ENCODE measurements at places on chromosomes 7 and 10.

- DNase-seq: no peak
Observed at GRCh38 chr10:72009051-72009424, 44.8 kb downstream of the CHST3 start.

DNA sequence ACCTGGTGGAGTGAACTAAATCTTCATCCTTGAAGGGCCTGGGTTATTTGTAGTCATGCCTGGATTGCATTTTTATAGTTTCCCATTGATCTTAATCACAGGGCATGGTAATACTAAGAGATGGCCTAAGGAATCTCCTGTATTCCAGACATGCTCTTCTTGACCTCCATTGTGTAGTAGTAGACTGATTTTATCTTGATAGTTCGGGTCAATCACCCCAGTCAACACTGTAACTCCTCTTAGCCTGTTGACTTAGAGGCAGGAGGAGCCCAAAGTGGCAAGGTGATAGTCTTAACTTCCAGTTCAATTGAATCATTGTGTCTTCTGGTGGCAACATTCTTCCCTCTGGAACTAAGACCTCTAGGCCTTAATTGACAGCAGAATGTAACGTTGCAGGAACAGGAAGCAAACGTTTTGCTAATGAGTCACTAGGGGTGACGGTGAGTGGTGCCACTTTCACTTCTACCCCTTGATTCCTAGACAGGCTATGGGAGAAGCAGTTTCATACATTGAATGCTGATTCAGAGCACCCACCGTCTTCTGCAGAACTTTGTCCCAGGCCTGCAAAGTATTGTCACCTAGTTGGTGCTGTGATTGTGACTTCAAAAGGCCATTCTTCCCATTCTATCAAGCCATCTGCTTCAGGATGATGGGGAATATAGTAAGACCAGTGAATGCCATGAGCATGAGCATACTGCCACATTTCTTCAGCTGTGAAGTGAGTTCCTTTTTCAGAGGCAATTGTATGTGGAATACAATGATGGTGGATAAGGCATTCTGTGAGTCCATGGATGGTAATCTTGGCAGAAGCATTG is 24.0 kb upstream of the PAPSS2 start:
- no peak for DNase-seq

DNA sequence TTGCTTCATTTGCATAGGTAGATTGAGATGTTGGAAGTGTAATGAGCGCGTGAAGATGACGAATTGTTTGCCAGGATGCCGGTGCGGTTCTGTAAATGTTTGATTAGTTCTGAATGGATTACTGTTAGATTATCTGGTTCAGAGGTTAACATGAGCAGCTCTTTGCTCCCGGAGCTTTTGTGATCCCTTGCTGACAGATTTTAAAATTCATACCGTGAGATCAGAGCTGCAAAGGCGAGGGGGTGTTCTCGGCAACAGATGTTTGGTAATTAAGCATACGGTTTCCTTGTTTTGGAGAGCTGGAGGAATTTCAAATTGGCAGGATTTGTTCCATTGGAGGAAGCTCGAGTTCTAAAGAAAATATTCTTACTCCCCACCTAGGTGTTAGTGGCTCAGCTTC is 237.8 kb upstream of the GPR26 start:
- DNase-seq: no peak

DNA sequence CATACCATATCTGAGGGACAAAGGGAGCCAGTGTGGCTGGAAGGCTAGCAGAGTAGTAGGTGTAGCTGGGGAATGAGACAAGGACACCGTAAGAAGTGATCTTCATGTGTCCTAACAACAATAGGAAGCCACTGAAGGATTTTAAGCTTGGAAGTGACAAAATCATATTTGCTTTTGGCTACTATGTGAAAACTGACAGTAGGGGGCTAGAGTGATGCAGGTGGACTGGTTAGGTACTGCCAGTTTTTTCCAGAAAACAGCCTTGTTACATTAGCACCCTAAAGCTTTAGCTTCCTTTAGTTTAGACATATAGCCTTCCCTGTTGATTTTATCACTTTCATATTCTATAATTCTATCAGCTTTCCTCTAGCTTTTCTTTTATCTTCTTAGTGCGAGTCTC is 637.1 kb downstream of the ANKRD7 start:
- no peak for DNase-seq

GRCh38 chr7:102439963-102440795 is 6.8 kb downstream of the ORAI2 start:
- no peak for DNase-seq

DNA sequence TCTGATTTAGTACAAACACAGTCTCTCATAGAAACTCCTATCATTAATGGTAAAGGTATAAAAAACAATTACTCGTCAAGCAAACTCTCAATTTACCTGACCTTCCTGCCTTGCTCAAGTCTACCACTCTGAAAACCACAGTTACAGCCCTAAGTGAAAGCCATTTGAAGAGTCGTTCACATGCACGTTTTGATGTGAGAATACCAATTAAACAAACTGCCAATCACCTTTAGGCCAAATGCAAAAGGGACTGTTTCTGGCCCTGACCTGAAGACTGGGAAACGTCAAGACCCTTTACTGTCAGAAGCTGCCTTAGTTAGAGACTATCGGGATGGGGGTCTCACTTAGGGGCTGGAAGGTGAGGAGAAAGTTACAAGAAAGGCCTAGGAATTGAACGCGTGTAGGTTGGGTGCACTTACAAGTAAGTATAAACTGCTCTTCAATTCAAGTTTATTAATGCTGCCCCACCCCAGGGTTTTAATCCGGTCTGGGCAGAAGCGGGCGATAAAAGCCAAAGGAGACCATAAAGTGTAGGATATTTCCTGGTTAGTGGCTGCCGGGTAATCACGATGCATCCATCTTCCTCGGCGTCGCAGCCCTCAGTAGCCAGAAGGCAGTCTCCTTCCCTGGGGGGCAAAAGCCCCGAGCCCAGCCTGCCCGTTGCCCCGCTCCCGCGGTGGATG is 935 bp downstream of the TM9SF3 start:
- DNase-seq: no peak

DNA sequence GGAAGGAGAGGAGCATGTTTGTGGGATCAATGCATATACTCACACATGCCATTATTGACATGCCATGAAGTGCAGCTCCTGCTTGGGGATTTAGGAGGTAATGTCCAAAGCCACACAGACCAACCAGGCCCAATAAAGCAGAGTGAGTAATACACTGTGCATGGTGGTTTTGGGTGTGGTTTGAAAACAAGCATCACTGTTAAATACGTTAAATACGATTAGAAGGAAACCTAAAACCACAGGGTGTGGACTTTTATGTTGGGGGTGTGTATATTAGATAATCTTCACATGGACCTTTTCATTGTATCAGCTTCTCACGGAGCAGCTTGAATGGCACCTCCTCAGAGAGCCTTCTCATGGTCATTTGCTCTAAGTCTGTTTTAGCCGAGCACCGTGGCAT is 10.4 kb upstream of the EIF3A start:
- no peak for DNase-seq

- no peak for DNase-seq
Observed at GRCh38 chr7:24143547-24143946, 140.4 kb upstream of the NPY start.

All from NCI-H1105 (cell line).